ENCODE measurements at places on chromosomes 3 and 15.

- no peak for DNase-seq
These were observed 567.8 kb downstream of the ZPLD1 start for GRCh38 chr3:103002425-103003176.

DNA sequence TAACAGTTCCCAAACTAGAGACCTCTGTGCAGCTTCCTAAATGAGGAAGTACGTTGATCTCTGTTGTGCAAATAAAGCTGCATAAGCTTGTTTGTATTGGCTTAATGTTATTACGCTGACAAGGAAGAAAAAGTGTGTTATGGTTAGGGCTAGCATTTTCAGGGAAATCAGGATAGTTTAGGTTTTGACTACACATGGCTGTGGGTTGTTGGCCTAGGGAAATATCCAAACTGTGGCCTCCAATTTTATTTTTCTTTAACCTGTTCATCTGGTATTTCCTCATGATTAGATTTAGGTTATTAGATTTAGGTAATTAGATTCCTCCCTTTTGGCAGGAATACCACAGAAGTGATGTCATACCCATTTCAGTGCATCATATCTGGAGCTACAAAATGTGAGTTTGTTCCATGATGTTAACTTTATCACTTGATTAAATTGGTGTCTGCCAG is 8.7 kb upstream of the MCCC1 start:
- DNase-seq = no peak

DNA sequence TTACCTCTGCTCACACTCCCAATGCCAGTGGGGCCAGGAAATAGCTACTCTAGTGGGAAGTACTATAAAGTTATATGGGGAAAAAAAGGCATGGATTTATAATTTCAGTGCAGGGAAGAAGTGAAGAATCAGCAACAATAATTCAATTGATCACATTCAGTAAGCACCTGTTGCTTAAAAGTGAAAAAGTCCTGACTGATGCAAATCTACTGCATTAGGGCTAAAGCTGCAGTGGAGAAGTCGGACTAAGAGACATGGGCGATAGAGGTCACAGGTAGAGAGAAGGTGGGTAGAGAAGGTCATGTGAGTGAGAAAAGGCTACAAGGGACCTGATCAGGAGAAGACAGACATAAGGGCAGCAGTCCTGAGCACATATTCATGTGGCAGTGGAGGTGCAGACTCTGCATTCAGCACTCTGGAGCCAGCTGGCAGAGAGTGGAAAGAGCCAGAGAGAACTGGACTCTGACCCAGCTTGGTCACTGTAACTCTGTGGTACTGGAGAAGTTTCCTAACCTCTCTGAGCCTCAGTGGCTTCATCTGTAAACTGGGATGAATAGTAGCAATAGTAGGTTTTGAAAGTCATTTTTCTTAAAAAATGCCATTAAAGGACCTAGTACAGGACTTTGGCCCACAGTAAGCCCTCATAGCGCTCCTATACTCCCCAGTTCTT is 17.6 kb upstream of the BCL2A1 start:
- no peak for DNase-seq

GRCh38 chr3:126696701-126697267 is 7.3 kb upstream of the CHCHD6 start:
- no peak for DNase-seq

DNA sequence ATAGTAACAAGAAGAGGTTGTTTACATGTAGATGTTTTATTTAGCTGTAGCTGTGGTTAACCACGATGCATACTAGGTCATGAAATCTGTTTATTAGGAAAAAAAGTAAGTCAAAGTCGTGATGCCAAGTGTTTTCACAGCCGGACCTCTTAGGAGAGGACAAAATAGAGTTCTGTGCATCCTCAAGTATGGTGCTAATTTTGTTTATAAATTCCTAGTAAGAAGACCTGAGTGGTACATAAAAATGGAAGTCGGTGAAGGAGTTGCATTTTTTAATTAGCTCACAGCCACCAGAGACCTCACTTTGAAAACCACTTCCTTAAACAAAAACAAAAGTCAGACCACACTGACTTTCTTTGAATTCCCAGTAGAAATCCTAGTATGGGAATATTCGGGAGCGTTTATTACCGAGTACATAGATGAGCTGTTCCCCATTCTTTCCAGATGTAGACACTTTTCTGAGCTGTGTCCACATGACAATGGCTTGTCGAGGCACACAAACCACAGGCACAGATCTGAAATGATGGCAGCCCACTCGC is 143.6 kb upstream of the UBE2E1 start:
- DNase-seq = no peak

GRCh38 chr15:83571820-83572707 is 81.9 kb upstream of the ADAMTSL3 start:
- DNase-seq = no peak

DNA sequence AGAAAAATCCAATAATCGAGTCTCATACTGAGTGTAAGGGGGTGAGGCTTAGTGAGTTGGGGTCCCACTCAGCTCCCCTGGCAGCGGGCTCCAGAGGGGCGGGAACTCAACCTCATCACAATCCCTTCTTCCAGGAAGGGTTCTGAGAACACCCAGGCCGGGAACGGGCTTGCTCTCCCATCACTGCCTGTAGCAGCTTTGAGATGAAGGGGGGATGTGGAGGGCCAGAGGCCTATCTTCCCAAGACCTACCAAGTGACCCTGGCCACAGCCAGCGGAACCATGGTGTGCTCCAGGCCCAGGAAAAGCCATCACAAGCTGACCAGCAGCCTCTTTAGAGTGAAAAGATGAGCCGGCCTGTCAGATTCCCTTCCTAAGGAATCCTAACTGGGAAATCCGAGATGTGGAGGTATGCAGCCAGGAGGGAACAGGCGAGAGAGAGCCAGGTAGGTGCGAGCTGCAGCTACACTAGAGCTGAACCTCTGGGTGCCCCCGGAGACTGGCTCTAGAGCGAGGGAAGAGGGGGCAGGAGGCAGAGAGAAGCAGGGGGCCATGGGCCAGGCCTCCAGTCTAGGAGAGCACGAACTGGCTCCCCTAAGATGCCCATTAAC is 18.5 kb downstream of the GRAMD2A start:
- DNase-seq = no peak

Measured in stimulated activated naive B cell treated with anti-CD40 and anti-IgM and Interleukin-4, amounts not matched to agents 10 μg/mL and 1 μg/mL and 100 μg/mL, for 72 hours (primary cell).